Activated T-cell treated with anti-CD3 and anti-CD28 coated beads, Interleukin-2, amount 50 U/mL, for 24 hours (primary cell): ENCODE measurements at places on chromosomes 13 and 19.

DNA sequence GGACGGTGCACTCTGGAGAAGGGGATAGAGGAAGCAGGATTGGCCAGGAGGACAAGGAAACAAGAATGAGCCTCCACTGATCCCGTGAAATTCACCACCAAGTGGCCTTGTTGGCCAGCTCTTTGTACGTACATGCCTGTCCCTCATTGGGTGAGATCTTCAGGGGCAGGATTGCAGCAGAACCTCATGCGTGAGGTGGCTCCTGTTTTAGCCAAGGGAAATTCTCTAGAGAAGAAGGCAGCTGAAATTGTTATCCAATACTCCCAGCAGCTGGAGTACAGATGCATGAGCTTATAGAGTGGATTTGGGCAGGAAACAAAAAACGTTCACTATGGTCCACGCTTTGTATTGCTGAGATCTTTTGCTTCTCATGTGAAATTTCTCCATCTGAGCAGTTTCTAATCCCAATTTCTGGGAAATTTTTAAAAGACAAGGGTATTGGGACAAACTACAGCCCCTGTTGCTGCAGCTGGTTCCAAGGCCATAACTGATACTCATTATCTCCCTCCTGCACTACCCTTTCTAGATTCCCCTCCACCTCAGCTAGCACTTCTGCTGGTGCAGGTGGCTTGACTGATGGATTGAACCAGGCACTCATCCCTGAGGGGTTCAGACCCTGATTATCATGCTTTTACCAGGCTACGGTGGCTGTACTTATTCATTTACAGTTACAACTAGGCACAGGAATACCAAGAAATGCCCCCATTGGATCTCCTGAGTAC, 3.9 kb upstream of the RNF6 start:
- no peak for DNase-seq

GRCh38 chr19:9818175-9818733, 625 bp downstream of the FBXL12 start:
- no peak for DNase-seq

GRCh38 chr19:30673336-30673735, 301.2 kb downstream of the ZNF536 start:
- no peak for DNase-seq

- DNase-seq: no peak
These were observed 269.3 kb upstream of the MIR17HG start for GRCh38 chr13:91078093-91078679.

DNA sequence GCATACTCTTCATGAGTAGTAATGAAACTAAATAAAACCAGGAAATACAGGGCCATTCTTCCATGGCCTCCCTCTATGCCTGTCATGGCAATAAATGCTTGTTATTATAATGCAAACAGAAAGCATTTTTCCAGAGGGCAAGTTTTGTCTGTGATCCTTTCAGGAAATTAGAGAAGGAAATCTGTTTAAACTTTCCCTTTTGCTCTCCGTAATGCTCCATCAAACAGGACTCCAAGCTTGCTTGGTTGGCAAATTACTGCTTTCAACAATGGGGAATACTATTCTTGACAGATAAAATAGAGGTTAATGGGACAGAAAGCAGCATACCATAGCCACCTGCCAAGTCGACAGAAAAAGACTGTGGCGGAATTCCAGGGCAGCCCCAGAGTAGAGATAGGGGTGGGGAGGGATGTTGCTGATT, 252.5 kb downstream of the LHFPL6 start:
- no peak for DNase-seq

DNA sequence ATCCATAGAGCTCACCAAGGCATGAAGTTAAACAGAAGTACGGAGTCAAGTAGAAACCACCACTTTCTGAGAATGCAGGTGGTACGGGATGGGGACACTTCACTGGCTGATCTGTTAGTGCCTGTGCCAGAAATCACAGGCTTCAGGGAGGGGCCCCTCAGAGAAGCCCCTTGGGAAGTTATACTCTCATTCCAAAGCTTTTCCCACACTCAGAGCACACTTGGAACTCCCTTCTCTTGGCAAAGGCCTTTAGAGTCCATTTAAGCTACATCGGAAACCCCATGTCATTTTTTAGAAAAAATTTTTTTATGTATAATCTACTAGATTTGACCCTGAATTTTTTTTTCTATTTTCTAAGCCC, 80.7 kb upstream of the WASF3 start:
- DNase-seq: no peak

DNA sequence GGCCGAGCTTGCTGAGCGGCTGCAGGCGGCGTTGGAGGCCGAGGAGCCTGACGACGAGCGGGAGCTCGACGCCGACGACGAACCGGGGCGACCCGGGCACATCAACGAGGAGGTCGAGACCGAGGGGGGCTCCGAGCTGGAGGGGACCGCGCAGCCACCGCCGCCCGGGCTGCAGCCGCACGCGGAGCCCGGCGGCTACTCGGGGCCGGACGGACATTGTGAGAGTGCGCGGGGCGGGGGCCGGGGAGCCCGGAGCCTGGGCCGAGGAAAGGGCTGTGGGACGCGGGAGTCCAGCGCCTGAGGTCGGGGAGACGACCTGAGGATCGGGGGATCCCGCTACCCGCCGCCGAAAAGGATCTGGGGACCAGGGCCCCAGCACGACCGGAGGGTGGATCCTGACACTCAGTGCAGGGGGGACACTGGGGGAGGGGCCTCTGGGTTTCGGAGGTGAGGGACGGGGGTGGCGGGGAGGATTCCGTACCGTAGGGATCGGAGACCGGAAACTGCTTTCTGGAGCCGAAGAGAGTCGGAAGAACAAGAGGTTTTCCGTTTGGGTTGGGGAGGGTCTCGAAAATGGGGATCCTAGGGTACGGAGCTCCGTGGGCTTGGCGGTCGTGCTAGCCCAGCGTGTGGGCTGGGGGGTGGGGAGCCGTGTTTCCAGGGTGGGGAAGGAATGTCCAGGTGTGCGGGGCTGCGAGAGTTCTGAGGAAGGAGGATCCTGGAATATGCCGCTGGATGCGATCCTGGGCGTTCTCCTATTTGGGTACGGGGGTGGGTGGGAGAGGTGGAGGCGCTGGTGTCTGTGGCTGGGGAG, 616 bp downstream of the HNRNPUL1 start:
- peak; percentile 79 for DNase-seq

GRCh38 chr13:105474983-105475610, 1060.4 kb downstream of the EFNB2 start:
- DNase-seq: no peak

DNA sequence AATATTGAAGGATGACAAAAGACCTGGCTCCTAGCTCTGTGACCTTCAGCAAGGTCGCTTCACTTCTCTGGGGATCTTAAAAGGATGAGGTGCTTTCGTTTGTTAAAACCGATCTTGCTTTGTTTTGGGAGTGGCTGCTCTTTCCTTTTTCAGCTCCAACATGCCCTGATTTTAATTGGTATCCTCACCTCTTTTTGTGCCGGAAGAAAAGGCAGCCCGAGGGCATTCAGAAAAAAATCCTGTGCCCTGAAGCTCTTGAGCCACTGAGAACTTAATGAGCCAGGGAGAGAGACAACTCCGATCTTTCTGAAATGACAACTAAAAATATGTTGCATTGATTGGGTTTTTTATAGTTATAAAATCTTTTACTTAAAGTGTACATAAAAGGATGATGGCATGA, 19.4 kb downstream of the CLDN10 start:
- no peak for DNase-seq

DNA sequence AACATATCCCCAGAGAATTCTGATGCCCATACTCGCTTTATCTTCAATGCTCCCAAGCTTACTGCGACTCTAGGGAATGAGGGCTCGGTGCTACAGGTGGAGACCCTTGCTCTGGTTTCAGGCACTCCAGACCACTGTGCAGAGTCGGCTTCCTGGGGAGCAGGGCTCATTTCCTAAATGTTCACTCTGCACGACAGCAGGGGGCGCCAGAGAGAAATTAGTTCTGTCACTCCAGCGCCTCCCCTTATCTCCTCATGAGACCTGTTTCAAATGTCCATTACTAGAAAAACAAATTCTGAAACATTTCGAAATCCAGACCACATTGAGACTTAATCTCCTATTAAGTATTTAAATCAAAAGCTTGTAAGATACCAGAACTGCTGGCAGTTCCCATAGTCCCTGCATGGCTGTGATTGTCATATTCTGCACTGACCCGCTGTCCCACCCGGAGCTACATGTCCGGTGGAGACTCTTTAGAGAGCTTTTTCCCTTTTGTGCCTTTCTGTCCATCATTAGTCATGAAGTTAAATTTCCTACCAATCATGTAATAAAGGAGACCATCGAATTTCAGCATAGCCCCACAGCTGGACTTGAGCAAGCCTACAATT, 22.4 kb downstream of the EPSTI1 start:
- DNase-seq: peak; percentile 84

GRCh38 chr19:8877854-8878705, 45.9 kb downstream of the MBD3L1 start:
- no peak for DNase-seq

DNA sequence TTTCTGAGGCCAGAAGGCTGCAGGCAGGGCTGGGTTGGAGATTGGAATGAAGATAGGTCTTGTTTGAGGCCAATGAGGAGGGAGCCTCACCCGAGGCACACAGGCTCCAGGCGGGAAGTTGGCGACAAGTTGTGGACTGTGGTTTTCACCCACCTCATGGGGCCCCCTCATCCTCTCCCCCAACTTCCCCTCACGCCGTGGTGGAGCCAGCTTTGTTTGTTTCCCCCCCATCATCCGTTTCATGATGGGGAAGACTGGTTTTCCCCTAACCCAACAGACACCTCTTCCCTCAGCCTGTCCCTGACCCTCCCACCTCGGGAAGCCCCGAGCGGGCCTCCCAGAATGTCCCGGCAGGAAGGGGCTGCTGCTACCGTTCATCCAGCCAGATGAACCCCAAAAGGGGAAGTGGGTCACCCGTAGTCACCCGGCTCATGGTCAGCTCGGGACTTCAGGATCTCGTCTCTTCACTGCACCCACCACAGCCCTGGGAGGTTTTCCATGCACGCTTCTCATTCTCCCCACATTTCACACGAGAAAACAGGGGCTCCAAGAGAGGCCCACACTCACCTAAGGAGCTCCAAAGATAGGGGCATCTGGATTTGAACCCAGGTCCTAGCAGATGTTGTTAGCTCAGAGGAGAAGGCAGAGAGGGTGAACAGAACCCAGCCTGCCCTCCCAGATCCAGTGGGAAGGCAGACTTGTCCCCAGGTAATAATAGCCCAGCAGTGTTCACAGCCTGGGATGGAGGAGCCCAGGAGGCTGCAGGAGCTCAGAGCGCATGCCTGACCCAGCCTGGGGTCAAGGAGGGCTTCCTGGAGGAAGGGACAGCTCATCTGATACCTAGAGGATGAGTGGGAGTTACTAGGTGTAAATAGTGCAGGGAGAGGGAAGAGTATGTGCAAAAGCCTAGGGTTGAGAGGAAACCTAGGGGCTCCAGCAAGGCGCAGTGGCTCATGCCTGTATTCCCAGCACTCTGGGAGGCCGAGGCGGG, 23.5 kb downstream of the CEACAM16 start:
- DNase-seq: no peak

DNA sequence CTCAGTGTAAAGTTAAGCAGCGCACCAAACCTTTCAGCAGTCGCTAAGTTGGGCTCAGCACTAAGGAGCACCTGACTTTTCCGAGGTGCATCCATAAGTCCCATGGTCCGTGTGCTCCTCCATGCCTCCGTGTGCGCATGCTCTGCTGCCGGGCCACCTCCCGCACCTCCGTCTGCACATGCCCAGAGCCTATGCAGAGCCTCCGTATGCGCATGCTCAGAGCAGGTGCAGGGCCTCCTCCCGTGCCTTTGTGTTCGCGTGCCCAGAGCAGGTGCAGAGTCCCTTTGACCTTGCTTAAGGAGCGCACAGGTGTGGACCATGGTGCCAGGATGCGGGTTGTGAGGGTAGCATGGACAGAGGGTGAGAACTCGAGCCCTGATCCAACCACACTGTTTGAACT, 46.0 kb downstream of the ATP11A start:
- no peak for DNase-seq

- DNase-seq: no peak
These were observed 390.4 kb downstream of the KLF5 start for GRCh38 chr13:73449252-73449651.

GRCh38 chr13:101556676-101557123, 104.2 kb downstream of the ITGBL1 start:
- DNase-seq: no peak

- no peak for DNase-seq
These were observed 725 bp downstream of the PSMD8 start for GRCh38 chr19:38375098-38375493.

- no peak for DNase-seq
These were observed 528.4 kb upstream of the NBEA start for GRCh38 chr13:34413538-34414210.

- peak; percentile 58 for DNase-seq
These were observed 1.1 kb downstream of the PIP5K1C start for GRCh38 chr19:3698974-3699740.

DNA sequence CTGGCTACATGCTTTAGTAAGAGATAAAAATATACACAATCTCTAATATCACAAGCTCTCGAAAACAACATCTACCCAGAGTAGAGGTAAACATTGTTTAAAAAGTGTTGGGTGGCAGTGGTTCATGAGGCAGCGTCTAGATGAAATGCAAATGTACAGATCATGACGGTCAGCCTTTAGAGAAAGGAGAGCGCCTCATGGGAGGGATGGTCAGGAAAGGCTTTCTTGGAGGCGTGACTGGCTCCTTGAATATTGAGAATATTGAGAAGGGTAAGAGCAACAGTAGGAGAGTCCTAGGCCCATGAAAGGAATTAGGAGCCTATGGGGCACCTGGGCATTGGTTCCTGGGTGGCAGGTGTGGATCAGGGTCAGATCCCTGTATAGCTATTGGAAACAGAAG, 10.6 kb downstream of the HNRNPUL1 start:
- no peak for DNase-seq

- no peak for DNase-seq
These were observed 180.9 kb upstream of the ZNF507 start for GRCh38 chr19:32164384-32164992.

DNA sequence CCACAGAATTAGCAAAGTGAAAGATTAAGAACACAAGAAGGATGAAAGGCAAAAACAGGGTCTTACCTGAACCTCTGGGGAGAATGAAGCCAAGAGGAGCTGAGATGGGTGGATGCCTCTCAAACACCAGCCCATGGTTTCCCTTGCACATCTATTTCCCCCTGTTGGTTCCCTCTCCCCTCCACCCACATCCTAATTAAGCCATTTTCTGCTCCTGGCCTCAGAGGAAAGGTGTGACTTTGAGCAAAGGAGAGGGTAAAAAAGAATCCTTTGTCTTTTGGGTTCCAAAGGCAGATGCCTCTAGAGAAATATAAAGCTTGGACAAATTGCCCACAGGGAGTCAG, 214.9 kb downstream of the RAP2A start:
- no peak for DNase-seq
